Activated CD8-positive, alpha-beta memory T cell treated with anti-CD3 and anti-CD28 coated beads for 4 hours (primary cell): ENCODE measurements at places on chromosomes 12 and 14.
A peak's percentile ranks its signal among the peaks of the same experiment; 100 is the strongest.

- no peak for DNase-seq
Measured at GRCh38 chr12:6303071-6303470, 7.4 kb upstream of the PLEKHG6 start.

- no peak for DNase-seq
Measured at GRCh38 chr14:75609606-75610475, 31.4 kb downstream of the FLVCR2 start.

- no peak for DNase-seq
Measured at GRCh38 chr12:122830517-122831214, 4.6 kb upstream of the HIP1R start.

DNA sequence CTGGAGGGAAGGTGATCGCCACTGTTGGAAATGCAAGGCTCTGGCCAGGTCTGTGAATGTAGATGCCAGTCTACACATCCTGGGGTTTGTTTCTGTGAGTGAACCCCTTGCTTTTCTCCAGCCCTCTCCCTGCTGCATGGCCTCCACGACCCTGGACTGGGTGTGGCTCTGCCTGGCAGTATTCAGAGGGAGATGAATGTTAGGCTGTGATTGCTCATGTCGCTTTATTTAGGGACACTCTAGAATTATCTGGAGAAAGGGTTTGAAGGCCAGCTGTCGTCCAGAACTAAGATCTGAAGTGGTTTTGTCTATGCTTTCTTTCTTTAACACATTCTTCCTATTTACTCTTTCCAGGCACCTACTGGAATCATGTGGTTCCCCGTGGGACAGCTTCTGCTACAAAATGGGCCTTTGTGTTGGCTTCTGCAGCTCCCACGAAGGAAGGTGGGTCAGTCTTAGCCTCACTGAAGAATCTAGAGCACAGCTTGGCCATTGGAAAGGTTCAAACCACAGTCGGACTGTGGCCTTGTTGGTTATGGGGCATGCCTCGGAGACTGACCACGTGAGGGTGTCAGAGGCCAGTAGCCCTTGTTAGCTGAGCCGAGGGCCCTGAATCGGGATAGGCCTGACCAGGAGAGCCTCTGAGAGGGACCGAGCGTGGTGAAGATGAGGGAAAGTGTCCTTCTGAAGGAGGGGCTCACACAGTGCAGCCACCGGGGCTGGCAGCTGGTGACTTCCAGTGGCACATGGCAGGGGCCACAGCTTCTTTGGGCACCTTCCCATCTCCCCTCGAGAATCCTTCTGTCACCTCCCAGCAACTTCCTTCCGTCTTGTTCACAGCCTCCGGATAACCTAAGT lies 59.1 kb downstream of the ANKRD9 start:
- DNase-seq, result no peak

DNA sequence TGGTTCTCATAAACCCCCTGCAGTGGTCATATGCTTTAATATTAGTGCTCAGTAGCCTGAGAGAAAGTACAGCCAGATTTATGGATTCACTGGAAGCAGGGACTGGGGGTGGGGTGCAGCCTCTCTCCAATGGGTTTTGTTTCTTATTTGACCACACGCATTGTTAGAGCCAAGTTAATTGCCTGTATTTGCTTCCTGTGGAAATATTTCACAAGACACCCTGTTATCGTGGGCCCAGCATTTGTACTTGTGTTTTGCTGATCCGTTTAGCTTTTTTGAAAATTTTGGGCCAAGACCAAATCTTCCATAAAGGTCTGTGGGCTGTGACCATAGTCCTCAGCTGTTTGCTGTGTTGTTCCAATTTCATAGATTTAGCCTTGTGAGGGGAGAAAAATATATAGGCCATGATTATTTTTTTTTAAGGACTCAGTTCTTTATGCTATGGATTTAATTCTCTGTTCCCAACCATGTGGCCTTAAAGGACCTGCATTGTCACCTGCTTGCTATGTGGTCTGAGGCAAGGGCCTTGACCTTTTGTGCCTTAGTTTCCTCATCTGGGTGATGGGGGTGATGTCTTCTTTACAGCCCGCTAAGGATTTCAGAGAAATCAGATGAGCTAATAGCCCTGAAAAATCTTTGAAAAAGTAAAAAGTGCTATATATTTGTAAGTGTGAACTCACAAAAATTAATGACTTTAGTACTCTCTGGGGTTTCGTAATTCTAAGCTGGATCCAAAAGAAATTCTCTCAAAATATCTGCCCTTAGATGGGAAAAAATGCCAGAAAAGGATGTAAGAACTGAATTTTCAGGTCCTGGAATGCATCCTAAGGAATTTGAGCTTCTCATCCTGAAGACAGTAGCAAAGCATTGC lies 370.2 kb downstream of the DPF3 start:
- DNase-seq, result no peak

- no peak for DNase-seq
Measured at GRCh38 chr12:106305376-106305775, 2.8 kb downstream of the TCP11L2 start.

DNA sequence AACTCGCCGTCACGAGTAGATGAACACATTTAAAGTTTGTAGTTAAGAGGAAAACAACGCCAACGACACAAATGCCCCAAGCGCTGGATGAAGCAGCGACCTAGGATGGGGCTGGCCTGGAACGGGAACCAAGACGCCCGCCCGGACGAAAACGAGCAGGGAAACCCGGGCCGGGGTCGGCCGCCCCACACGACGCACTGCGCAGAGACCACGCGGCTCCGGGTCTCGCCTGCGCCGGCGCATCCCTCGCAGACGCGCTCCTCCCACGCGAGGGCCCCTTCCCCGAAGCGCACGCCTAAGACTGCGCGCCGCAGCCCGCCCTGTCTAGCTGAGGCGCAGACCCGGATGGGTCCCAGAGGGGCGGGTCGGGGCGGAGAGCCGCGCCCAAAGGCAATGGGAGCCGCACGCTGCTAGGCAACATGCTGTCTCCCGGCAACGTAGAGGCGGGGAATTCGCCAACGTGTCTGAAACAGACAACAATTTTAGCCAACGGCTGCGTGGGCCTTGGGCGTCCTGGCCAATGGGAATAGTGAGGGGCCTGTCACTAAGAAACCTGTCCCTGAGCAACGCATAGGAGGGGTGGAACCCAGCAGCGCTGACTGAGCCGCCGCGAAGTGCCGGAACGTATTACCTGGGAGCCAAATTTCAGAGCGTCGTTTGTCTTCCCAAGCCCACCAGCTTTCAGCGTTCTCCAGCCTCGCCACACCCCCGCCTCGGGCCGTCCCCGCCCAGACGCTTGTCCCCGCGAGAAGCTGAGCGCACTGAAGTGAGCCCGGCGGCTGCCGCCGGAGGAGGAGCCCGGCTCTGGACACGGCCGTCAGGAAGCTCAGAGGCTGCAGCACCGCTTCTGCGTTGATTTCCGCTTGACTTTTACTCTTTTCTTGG lies 21.0 kb upstream of the CHFR start:
- peak; percentile 93 for DNase-seq

DNA sequence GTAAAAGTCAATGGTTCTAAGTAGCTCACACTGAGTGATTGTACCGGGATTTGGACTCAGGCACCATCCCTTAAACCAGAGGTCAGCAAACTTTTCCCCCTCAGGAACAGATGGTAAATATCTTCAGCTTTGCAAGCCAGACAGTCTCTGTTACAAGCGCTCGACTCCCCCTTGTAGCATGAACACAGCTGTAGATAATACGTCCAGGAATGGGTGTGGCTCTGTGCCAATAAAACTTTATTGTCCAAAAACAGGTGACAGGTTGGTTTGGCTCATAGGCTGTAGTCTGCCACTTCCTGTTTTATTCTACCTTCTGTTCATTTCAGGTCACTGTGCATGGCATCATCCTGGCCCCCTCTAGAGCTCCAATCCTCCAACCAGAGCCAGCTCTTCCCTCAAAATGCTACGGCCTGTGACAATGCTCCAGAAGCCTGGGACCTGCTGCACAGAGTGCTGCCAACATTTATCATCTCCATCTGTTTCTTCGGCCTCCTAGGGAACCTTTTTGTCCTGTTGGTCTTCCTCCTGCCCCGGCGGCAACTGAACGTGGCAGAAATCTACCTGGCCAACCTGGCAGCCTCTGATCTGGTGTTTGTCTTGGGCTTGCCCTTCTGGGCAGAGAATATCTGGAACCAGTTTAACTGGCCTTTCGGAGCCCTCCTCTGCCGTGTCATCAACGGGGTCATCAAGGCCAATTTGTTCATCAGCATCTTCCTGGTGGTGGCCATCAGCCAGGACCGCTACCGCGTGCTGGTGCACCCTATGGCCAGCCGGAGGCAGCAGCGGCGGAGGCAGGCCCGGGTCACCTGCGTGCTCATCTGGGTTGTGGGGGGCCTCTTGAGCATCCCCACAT lies 7.6 kb downstream of the BDKRB1 start:
- no peak for DNase-seq

DNA sequence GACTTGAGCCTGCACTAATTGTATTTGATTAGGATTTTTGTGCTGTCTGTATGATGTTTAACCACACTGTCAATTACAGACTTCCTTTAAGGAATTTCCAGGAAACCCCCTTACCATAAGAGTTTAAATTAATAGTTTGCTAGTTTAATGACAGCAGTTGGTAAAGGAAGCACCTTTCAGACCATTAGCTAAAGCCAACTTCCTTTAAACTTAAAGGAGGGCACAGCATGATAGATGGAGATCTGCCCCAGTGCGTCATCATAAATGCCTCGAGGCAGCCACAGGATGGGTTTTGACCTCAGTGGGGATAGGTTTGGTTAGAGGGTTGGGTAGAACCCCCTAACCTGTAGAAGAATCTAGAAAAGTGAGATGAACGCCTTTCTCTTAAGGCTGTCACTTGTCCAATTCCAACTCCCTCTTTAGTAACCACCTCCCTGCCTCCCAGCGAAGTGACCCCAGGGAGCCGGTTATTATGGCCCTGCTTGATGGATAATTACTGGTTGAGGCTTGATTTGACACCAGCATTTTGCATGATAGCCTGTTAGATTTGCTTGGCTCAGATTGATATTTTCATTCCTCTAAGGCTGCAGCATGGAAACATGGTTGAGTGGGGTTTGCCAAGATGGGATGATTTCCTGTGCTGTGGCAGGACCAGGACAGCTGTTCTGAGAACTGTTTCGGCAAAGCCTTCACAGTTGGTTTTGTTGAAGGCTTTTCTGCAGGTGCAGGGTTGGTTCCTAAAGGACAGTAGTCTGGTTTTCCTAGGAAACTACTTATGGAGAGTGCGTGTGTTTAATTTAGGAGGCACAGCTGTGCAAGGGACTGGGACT lies 62.7 kb downstream of the CHST11 start:
- peak; percentile 16 for DNase-seq

DNA sequence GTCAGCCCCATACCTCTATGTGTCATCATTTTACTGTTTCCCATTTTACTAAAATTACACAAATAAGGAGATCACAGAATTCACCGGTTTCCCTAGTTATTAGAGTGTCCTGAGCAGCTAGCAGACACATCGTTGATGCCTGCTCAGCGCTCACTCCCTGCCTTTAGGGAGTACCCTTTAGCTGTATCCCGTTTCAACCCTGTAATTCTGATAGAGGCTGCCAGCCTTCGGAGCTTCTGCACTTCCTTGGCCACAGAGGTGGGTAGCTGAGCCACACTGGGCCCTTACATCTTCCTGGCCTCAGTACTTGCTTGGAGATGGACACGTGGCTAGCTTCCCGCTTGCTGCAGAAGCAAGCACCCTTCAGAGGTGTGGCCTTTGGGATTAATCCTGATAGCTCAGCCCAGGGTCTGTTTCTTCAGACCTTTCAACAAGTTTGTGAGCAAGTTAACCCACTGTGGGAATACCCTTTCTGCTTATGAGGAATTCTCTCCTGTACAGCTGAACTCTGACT lies 14.3 kb upstream of the FBXW8 start:
- DNase-seq, result no peak

DNA sequence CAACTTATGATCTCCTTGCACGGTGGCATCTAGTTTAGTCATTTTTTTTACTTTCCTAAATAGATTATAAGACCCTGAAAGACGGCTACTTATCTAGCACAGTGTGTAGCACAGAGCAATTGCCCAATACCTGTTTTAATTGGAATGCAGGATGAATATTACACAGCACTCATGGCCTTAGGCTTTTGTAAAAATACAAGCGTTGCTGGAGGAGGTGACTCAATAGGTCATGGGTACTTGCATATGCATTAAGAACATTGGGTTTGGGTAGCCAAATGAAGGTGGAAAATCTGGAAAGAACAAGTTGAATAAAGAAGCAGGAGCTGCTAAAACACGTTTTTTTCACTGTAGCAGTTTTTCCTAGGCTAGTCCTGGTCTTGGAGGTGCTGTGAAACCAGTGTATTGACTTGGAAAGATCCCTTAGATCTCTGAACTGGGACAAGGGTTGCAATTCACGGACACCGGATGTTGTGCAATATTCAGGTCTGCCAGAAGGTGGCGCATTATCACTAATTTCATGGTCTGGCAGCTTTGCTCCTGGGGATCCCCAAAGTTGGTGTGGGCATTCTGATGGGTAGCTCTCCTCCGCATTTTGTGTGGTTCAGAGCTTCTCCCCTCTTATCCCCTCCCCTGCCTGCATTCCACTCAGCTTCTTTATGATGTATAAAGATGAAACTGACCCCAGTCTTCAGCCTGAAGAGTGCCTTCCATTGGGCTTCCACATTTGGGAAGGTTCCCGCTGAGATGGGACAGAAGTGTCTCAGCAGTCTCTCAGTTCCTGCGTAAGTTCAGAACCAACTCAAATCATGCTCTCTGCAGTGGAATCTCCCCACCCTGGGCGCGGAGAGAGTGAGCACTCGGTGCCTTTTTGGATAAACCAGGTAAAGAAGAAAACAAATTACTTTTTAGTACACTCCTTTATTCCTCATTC lies 278.3 kb downstream of the NRXN3 start:
- DNase-seq, result no peak

DNA sequence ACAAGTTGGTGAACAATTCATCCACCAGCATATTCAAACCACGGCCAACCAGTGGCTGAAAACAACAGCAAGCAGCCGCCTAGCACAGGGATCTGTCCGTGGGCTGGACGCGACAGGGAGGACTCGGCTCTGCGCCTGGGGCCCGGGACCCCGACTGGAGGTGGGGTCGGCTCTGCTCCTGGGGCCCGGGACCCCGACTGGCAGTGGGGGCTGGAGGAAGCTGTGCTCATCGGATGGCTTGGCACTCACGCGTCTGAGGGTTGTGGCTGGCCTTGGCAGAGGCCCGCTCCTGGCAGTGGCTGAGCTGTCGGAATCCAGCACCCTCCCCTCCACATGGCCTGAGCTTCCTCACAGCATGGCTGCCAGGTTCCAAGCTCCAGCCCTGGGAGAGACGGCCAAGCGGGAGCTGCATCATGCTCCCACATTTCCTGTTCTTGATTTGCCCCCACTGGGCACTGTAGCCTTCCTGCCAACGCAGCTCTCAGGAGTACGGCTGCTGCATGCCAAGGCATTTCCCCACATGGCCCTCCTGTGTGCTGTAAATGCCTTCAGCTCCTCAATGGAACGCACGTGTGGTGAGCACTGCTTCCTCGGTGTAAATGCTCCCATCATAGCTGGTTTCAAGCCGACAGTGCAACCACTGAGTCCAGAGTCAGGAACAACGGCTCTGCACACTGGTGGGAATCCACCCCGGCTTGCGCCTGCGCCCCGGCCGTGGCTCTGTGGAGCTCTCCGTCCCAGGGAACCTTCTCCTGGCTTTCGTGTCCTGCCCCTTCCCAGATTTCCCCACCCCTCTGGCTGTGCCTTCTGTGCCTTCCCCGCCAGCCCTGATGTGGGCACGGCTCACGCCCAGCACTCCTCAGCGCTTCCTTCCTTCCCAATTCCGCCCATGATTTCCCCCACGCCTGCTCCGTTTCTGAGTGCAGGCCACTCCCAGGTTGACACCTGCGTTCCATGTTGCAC lies 7.3 kb upstream of the GALNT9 start:
- no peak for DNase-seq
